ENCODE measurements at places on chromosomes 11 and 22. TPM values are rescaled to one million over a fixed set of nuclear protein-coding genes. Genes with fewer than 3 reads are reported as not detected.

HTR3A gene
- 11.3 TPM for polyA plus RNA-seq

RIC3 gene
- polyA plus RNA-seq: 5.5 TPM

OR2D2 gene
- polyA plus RNA-seq: not detected

MEI1 gene
- polyA plus RNA-seq: 105 TPM

ANGPTL5 gene
- not detected for polyA plus RNA-seq

CRYAB gene
- not detected for polyA plus RNA-seq

TEX54 gene
- not detected for polyA plus RNA-seq

OR51M1 gene
- polyA plus RNA-seq: not detected
